ENCODE measurements at places on chromosomes 3 and 15.

- no peaks in the 10 kb centered on the region for H3K36me3 ChIP-seq
- peaks cover 2% of the 10 kb centered on the region for H3K4me1 ChIP-seq
- no peaks in the 10 kb centered on the region for H3K27me3 ChIP-seq
- no peak overlapping the region for H3K27ac ChIP-seq
- peak; percentile 83 for DNase-seq
Observed at GRCh38 chr3:13461169-13462124, 18.7 kb upstream of the HDAC11 start.

- H3K27me3 ChIP-seq: peaks cover 19% of the 10 kb centered on the region
- H3K27ac ChIP-seq: no peak overlapping the region
- no peaks in the 10 kb centered on the region for H3K4me1 ChIP-seq
- H3K4me3 ChIP-seq: no peak overlapping the region
Observed at GRCh38 chr3:110608566-110608965, 463.1 kb upstream of the NECTIN3 start.

DNA sequence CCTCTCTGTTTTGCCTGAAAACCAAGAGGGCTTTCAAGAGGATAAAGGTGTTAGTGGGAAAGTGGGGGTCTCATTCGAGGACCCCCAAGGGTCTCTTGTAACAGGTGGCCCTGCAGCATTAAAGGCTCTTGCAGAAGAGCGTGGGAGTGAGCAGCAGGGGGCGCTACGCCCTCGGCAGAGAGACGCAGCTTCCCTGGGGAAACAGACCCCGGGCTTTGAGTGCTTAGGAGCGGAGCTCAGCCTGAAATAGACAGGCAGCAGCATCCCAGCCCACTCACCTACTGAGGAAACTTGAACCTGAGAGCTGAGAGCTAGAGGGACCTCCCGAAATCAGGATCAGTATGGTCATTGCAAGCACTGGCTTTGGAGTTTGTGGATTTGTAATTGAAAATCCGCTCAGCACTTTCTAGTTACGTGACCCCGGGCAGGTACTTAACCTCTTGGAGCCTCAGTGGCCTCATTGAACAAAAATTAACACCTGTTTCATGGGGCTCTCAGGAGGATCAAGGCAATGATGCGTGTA, 25.7 kb downstream of the RPLP1 start:
- H3K27ac ChIP-seq: no peak overlapping the region
- peak; percentile 50 for DNase-seq
- H3K27me3 ChIP-seq: peaks cover 8% of the 10 kb centered on the region
- H3K4me3 ChIP-seq: no peak overlapping the region
- H3K36me3 ChIP-seq: peaks cover 3% of the 10 kb centered on the region
- peaks cover 8% of the 10 kb centered on the region for H3K4me1 ChIP-seq

GRCh38 chr3:135440233-135440632, 525.3 kb upstream of the PPP2R3A start:
- no peak overlapping the region for H3K27ac ChIP-seq
- DNase-seq: no peak
- H3K4me1 ChIP-seq: no peaks in the 10 kb centered on the region

DNA sequence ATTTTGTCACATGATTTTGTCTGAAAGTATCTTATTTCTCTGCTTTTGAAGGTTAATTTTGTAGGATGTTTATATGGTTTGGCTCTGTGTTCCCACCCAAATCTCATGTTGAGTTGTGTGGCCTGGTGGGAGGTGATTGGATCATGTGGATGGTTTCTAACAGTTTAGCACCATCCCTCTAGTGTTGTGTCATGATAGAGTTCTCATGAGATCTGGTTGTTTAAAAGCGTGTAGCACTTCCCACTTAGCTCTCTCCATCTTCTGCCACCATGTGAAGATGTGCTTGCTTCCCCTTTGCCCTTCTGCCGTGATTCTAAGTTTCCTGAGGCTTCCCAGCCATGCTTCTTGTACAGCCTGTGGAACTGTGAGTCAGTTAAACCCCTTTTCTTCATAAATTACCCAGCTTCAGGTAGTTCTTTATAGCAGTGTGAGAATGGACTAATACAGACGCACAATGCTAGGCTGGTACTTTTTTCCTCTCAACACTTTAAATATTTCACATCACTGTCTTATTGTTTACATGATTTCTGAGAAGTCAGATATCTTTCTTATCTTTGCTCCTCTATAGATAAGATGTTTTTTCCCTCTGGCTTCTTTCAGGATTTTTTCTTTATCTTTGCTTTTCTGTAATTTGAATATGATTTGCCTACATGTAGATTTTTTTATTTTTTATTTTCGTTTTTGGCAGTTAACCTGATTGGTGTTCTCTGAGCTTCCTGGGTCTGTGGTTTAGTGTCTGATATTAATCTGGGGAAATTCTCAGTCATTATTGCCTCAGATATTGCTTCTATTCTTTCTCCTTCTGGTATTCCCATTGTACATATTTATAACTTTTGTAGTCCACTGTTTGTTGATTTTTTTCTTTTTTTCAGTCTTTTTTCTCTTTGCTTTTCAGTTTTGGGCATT, 22.2 kb downstream of the BTD start:
- peaks cover 14% of the 10 kb centered on the region for H3K4me1 ChIP-seq
- H3K36me3 ChIP-seq: peaks cover 46% of the 10 kb centered on the region
- DNase-seq: no peak
- H3K27ac ChIP-seq: peak overlapping the region; percentile 77
- no peaks in the 10 kb centered on the region for H3K27me3 ChIP-seq

DNA sequence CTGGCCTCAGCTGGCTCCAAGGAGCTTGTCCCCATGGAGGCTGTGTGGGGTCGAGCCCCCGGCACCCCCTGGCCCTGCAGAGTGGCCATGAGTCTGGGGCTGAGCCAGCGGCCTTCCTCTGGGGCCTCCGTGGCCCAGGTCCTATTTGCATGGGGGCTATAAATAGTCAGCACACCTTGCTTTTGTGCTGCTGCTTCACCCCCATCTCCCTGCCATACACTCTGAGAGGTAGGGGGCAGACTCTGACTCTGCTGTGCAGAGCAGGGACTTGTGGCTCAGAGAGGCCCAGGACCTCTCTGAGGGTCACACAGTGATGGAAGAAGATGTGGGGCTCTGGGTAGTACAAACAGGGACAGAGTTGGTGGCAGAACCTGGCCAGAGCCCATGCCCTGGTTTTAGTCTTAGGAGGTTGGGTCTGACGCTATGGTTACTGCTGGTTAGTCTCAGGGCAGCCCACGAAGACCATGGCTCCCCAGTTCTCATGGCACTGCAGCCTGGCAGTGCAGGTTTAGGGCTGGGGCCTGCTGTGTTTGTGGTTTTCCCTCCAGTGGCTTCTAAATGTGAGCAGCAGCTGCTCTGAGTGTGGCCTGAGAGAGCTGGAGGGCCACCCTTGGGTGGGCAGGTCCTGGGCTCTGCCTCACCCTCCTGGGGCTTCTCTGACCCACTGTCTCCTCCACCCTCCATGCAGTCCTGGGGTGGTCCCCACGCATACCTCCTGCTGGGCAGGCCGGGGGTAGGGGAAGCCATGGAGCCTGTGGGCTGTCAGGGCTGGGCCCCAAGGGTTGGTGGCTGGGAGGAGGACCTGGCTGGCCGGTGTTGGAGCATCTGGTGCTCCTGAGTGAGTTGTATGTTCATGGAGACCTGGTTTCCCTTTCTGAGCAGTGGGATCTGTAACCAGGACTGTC, 13.6 kb downstream of the PRKCD start:
- H3K4me3 ChIP-seq: no peak overlapping the region
- peaks cover 12% of the 10 kb centered on the region for H3K4me1 ChIP-seq
- no peaks in the 10 kb centered on the region for H3K27me3 ChIP-seq
- H3K36me3 ChIP-seq: peaks cover 8% of the 10 kb centered on the region
- no peak for DNase-seq

DNA sequence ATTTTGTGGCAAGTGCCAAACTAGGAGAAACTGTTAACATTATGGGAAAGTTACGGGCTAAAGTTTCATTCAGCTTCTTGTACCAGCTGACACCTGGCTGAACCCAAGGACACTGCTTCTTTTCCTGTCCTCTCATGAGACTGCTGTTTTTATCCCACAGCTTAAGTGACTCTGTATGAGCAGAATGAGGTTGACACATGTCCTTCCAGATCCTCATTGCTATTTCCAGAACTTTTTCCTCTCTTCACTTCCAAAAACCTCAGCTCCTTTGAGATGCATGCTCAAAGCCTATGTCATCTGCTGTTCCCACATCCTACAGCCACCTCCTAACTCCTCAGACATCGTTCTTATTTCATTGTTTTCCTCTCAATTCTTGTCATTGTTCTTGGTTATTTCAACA, 183.6 kb downstream of the DCLK3 start:
- no peak overlapping the region for H3K27ac ChIP-seq
- DNase-seq: no peak
- no peaks in the 10 kb centered on the region for H3K36me3 ChIP-seq
- no peak overlapping the region for H3K4me3 ChIP-seq
- H3K4me1 ChIP-seq: no peaks in the 10 kb centered on the region

- H3K36me3 ChIP-seq: no peaks in the 10 kb centered on the region
- no peak overlapping the region for H3K27ac ChIP-seq
- no peaks in the 10 kb centered on the region for H3K4me1 ChIP-seq
- H3K27me3 ChIP-seq: peaks cover 25% of the 10 kb centered on the region
Observed at GRCh38 chr15:100842756-100843730, 36.6 kb upstream of the ALDH1A3 start.

- H3K4me1 ChIP-seq: peaks cover 57% of the 10 kb centered on the region
- no peak for DNase-seq
Observed at GRCh38 chr3:70990185-70990584, 593.3 kb downstream of the FOXP1 start.

DNA sequence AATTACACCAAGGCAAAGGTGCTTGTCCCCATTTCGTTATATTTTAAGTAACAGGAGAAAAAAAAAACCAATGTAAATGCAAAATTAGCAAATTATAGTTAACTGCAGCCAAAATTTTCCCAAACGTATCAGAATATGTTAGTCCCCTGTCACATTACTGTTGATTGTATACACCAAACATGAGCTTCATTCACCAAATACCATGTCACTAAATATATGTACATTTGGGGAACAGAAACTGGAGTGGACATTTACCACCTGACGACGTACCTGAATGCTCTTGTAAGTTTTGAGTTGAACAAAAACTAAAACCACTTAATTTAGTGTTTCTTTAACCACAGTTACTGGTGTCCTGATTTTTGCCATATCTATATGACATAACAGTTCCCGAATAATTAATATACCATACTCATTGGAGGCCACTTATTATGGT, 3.3 kb upstream of the FOXP1 start:
- no peak overlapping the region for H3K4me3 ChIP-seq
- peak overlapping the region; percentile 25 for H3K27ac ChIP-seq
- H3K36me3 ChIP-seq: peaks cover 14% of the 10 kb centered on the region
- H3K27me3 ChIP-seq: peaks cover 4% of the 10 kb centered on the region

GRCh38 chr3:66075281-66075680, 36.6 kb upstream of the MAGI1 start:
- no peak overlapping the region for H3K4me3 ChIP-seq
- no peak overlapping the region for H3K27ac ChIP-seq
- no peaks in the 10 kb centered on the region for H3K36me3 ChIP-seq
- H3K27me3 ChIP-seq: no peaks in the 10 kb centered on the region
- no peaks in the 10 kb centered on the region for H3K4me1 ChIP-seq

- peaks cover 12% of the 10 kb centered on the region for H3K4me1 ChIP-seq
- no peak for DNase-seq
- H3K4me3 ChIP-seq: no peak overlapping the region
- H3K27me3 ChIP-seq: no peaks in the 10 kb centered on the region
- H3K36me3 ChIP-seq: peaks cover 45% of the 10 kb centered on the region
Observed at GRCh38 chr3:180619723-180620122, 17.8 kb downstream of the TTC14 start.

GRCh38 chr3:29440413-29441305, 159.8 kb downstream of the RBMS3 start:
- H3K27ac ChIP-seq: no peak overlapping the region
- H3K27me3 ChIP-seq: peaks cover 32% of the 10 kb centered on the region

- no peak for DNase-seq
- H3K36me3 ChIP-seq: no peaks in the 10 kb centered on the region
- H3K4me1 ChIP-seq: peaks cover 3% of the 10 kb centered on the region
- no peak overlapping the region for H3K4me3 ChIP-seq
- peaks cover 7% of the 10 kb centered on the region for H3K27me3 ChIP-seq
Observed at GRCh38 chr15:77546050-77546501, 86.6 kb downstream of the LINGO1 start.

DNA sequence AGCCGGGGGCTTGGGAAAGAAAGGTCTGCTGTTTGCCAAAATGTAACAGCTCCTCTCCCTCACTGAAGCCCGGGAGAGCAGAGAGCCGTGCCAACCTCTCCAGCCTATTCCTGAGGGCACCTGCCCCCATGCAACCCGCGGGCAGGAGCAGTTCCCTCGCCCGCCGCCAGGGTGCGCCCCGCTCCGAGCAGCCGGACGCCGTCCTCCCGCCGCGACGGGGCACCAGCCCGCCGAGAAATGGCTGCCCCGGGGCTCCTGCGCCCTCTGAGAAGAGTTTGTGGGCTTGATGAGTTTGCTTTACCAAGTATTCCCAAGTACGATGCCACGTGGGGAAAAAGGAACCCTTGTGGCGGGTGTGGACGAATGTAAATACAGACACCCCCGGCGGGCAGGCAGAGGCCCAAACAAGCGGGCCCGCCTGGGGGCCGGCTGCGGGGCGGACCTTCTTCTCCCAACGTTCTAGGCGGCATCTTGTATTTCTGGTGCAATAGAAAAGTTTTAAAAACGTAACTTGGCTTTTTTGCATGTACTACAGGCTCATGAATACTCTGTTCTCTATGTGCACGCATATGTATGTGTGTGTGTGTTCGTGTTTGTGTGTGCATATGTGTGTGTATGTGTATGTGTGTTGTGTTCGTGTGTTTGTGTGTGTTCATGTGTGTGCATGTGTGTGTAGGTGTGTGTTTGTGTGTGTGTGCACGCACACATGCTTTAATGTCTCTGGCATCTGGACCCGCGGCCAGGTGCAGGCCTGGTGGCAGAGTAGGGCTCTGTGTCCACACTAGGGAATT, 162.9 kb downstream of the CHSY1 start:
- no peaks in the 10 kb centered on the region for H3K27me3 ChIP-seq
- H3K36me3 ChIP-seq: peaks cover under 1% of the 10 kb centered on the region
- no peak overlapping the region for H3K27ac ChIP-seq
- H3K4me1 ChIP-seq: peaks cover 8% of the 10 kb centered on the region
- H3K4me3 ChIP-seq: no peak overlapping the region

GRCh38 chr3:16604433-16604832, 790 bp downstream of the DAZL start:
- H3K27ac ChIP-seq: no peak overlapping the region
- H3K4me1 ChIP-seq: peaks cover 6% of the 10 kb centered on the region
- no peaks in the 10 kb centered on the region for H3K36me3 ChIP-seq
- H3K4me3 ChIP-seq: no peak overlapping the region

DNA sequence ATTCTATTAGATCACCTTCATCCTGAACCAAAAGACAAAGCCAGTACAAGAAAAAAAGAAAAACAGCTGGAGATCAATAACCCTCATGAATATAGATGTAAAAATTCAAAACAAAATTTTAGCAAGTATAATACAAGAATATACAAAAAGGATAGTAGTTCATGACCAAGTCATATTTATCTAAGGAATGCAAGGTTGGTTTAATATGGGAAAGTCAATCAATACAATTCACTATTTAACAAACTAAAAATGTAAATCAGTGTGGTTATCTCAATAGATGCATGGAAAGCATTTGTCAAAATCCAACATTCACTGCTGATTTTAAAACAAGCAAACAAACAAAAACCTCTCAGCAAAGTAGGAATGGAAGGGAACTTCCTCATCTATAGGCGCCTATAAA, 11.0 kb upstream of the GPR27 start:
- DNase-seq: no peak
- H3K4me3 ChIP-seq: no peak overlapping the region
- H3K4me1 ChIP-seq: no peaks in the 10 kb centered on the region
- peaks cover 7% of the 10 kb centered on the region for H3K27me3 ChIP-seq
- peaks cover 4% of the 10 kb centered on the region for H3K36me3 ChIP-seq
- no peak overlapping the region for H3K27ac ChIP-seq

GRCh38 chr15:92930776-92931175, 30.7 kb downstream of the CHD2 start:
- H3K27me3 ChIP-seq: no peaks in the 10 kb centered on the region
- peak overlapping the region; percentile 22 for H3K27ac ChIP-seq
- H3K36me3 ChIP-seq: peaks cover 70% of the 10 kb centered on the region

Data from activated naive CD8-positive, alpha-beta T cell treated with anti-CD3 and anti-CD28 coated beads for 36 hours (primary cell).